ENCODE measurements at places on chromosomes 2 and 18.

- DNase-seq, result no peak
These were observed 72.1 kb upstream of the FHL2 start for GRCh38 chr2:105470979-105471378.

DNA sequence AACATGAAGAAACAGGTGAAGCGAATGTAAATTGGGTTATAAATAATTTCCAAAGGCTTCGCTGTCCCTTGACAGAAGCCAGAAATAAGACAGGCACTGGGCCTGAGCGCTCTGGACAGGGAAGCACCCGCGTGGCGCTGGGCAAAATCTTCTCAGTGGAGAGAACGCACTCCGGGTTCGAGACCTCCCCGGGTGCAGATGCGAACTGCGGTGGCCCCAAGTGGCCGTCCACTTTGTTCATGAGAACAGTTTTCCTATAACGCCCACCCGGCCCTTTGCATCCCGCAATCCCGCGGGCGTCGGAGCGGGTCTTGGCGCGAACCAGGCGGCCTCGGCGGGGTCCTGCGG lies 651 bp upstream of the DPYSL5 start:
- DNase-seq, result no peak

- no peak for DNase-seq
These were observed 92.0 kb downstream of the NDUFA10 start for GRCh38 chr2:239932881-239933735.

DNA sequence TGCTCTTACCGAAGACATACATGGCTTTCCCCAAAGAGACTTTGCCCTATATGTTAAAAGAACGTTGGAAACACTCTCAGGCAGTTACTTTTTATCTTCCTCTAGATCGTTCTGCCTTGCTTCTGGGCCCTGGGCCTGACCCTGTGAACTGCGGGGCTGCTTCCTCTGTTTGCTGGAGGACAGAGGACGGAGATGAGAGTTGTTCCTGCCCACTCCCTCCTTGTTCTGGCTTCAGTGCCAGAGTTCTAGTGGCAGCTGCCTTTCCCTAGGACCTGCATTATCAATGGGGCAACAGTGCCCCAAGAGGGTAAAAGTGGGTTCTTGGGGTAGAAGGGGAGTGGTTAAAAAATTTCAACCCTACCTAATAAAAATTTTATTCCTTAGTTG lies 6.5 kb upstream of the FN1 start:
- no peak for DNase-seq

DNA sequence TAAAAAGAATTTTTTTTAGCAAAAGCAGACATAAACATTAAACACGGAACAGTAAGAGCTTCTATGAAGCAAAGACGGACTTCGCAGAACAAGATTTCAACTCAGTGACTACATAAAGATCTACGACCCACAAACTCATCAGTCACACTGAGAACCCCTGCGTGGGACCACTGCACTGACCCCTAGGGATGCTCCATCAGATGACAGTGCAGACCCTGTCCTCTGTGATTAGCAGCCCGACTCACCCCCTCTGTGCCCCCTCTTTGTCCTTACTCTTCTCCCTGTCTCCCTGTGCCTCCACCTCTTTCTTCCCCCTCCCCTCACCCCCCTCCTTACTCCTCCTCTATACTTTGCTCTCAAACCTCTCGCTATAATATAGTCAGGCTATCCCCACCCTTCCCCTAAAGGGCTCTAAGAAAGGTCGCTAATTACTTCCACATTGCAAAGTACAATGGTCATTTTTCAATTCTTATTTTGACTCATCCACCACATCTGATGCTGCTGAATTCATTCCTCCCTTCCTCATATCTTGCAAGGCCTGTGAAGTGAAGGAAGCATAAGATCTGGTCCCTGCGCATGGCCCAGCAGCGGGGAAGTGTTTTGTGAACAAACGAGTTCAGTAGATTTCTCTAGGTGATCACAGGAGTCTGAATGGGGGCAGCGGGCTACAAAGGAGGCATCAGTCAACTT lies 89.3 kb downstream of the CABYR start:
- DNase-seq, result no peak

GRCh38 chr18:63366213-63367052 lies 573 bp downstream of the KDSR start:
- peak; percentile 56 for DNase-seq

GRCh38 chr2:82796132-82796531 lies 1662.9 kb downstream of the SUCLG1 start:
- DNase-seq, result no peak

DNA sequence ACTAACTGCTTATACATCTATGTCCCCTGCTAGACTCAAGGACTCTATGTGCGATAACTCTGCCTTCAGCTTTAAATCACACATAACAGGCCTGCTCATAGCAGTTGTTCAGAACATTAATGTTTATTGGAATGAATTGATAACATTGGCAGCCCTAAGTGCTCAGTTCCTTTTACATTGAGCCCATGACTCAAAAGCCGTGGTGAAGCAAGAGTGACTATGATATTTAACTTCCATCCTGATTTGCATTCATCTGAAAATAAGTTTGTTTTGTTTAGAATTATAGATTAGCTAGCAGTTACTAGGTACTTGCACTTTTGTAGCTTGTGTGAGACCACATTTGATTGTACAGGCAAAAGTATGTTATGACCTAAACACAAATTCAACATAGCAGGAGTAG lies 14.3 kb downstream of the SERPINB10 start:
- DNase-seq, result no peak
